Caudate nucleus (tissue), 63 donors: ENCODE measurements at places on chromosomes 7 and 10.

DNA sequence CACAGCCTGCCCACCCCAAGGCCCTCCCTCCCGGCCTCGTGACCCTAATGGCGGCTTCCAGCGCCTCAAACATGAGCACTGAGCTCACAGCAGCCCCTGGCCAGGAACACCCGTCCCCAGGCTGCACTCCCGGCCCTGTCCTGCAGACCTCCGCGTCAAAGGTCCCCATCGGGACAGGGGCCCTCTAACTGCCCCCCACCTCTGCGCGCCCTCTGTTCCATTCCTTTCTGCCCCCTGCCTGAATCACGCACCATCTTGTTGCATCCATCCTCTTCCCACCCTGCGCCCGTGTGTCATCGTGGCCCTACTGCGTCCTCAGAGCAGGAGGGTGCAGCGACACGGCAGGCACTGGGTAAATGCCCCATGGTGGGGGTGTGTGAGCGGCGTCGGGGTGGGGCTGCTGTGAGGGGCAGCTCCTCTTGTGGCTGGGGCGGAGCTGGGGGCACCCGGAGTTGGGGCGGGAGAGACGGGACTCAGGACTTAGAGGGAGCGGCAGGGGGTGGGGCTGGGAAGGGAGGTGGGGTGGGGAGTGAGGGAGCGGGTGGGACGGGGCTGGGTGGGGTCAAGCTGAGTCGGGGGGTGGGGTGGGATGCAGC is 13.4 kb downstream of the SLC29A4 start:
- no peak for DNase-seq

DNA sequence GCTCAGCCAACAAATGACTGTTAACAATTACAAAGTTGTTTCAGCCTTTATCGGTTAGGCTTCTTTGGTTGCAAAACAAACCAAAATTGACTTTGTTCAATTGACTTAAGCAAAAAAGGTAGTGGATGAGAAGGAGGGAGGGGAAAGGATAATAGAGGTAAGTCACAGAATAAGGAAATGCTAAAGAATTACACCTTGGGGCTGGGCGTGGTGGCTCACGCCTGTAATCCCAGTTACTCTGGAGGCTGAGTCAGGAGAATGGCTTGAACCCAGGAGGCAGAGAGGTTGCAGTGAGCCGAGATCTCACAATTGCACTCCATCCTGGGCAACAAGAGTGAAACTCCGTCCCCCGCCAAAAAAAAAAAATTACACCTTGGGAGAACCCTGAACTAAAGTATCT is 41.4 kb downstream of the AHCYL2 start:
- DNase-seq = no peak

GRCh38 chr7:149188637-149189259 is 6.6 kb upstream of the ZNF282 start:
- DNase-seq = no peak

- no peak for DNase-seq
Measured at GRCh38 chr10:96072674-96073073, 29.3 kb downstream of the CCNJ start.

DNA sequence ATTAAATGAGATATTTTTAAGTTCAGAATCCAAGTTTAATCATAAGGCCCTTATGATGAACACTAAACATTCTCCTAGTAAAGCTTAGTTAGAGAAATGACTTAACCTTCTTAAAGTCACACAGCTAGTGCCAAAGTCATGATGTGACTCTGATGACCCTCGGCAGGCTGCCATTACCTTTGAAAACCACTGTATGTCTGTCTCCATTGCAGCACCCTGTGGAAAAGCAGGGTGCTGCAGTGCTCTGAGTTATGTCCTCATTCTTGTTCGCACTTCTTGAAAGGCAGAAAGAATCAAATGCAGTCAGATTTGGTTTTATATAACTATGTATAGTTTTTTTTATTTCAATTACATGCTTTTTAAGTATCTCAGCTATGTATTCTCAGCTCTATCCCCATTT is 105.0 kb downstream of the PHTF2 start:
- no peak for DNase-seq

DNA sequence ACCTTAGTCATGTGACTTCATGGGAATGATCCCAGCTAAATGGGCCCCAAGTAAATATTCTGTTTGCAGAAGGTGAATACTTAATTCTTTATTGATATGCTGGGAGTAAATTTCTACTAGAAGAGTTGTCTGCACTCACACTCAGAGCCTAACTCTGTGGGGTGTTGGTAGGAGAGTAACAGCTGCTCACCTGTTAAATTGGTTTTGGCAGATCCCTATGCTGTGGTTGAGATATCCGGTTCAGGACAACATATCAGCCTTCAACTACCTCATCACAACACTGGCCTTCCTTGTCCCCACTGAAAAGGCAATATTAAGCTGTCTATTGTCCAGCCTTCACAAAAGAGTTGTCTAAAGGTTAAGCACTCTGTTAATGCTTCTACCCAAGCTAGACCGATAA is 738.3 kb downstream of the INHBA start:
- DNase-seq = no peak

- no peak for DNase-seq
Measured at GRCh38 chr10:99870123-99870730, 87.8 kb downstream of the ABCC2 start.

DNA sequence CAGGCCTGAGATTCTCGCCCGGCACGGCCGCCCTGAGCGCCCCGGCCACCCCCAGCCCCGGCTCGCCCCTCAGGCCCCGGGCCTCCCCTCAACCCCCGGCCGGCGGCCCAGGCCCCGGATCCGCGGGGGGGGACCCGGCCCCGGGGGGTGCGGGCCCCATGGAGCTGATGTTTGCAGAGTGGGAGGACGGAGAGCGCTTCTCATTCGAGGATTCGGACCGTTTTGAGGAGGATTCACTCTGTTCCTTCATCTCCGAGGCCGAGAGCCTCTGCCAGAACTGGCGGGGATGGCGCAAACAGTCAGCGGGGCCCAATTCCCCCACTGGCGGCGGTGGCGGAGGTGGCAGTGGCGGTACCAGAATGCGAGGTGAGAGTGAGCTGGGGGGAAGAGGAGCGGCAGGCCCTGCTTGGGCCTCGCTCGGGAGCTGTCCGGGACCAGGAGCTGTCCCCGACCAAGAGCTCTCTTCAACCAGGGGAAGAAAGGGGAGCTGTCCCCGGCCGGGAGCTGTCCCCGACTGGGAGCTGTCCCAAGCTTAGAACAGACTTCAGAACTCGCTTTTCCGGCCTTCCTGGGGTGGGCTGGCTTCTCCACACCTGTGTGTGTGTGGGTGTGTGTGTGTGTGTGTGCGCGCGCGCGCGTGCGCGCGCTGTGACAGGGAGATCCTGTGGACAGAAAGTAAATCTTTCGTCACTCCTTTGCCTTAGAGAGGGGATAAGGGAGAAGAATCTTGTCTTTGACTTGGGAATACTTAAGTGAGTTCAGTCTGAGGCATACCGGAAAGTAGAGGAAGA is 510 bp downstream of the ZSWIM8 start:
- DNase-seq = no peak

DNA sequence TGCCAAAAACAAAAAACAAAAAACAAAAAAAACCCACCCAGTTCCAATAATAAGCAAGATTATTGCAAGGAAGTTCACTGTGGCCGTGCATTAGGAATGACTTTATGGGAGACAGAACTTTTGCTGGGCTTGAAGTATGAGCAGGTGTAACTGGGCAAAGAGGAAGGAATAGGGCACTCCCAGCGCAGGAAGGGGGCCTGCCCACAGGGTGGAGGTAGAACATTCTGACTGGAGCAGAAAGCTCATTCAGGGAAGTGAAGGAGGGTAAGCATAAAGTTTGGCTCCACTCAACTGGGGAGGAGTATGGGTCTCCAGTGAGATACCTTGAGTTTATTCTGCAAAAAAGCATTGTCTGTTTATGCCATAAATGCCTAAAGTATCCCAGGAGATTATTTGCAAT is 42.1 kb upstream of the WIPF3 start:
- no peak for DNase-seq

- DNase-seq = no peak
Measured at GRCh38 chr10:120483651-120484301, 26.7 kb downstream of the PLPP4 start.

GRCh38 chr7:73742753-73743641 is 4.4 kb upstream of the ABHD11 start:
- DNase-seq = peak; percentile 22

DNA sequence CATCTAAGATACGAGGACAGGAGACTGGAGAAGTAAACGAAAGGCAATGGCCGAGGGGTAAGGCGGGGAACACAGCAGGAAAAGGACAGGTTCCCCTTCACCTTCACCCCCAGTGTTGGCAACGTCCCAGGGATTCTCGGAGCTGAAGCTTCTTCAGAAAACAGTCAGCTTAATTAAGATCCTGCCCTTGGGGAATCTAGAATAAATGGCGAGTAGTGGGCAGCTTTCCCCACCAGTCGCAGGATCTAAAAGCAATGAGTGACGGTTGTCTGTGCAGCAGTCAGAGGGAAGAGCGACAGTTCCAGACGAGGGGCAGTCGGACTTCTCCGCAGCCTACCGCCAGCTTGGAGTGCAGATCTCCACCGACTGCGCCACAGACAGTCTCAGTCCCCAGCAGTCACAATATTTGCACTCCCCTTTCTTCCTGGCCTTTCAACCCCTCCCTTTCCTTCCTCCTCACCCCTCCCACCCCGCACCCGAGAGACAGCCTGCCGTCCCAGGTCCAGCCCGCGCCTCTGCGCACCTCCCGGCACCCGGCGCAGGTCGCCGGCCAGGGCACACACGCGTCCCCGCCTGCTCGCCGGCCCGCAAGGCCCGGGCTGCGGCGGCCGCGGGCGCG is 10.9 kb upstream of the SP8 start:
- DNase-seq = no peak

DNA sequence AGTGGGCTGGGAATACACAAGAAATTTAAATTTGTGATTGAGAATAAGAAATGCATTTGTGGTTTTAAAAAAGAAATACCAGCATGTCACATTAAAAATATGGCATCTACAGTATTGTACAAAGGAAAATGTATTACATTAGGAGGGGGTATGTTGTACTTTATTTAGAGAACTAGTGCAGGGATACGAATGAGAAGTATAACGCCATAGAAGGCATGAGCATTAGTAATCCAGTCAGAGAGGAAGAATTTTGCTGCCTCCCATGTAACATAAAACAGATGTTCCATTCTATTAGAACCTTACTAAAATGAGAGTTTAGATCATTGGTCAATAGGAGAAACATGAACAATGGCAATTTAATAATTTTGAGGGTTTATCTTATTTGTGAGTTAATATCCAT is 182.2 kb downstream of the ADK start:
- no peak for DNase-seq

DNA sequence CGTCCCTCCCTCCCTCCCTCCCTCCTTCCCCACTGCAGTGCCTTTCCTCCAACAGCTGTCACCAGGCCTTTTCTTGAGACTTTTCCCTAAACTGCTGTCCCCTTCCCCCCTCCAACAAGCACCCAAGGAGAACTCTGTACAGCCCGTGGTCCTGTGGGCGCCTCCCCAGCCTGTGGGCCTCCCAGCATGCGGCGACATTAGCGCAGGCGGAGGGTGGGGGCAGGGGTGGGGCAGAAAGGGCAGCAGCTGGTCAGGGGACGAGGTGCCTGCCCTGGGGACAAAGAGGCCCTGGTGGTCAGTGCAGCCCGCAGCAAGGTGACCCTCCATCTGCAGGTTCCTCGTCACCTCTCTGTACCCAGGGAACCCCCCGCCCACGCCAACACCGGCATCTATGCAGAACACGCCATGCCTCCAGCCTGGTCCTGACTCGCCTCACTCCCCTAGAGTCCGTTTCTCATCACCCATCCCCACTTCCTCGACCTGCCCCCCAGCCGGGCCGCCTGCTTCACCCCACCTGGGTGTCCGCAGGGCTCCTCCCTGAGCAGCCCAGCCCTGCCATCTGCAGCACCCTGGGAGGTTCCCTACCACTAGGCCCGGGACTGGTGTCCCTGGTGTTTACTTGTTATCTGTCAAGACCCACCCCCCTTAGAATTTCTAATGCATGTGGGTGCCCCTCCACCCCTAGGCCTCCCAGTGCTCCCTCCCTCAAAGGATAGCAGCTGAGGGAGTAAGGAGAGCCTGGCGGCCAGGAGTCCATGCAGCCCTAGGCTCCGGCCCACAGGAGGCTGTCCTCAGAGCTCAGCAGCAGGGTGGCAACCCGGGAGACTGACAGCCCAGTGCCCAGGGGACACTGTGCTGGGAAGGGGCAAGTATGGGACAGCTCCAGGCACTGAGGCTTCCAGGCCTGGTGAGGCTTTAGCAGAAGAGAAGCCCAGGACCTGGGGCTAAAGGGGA is 147.8 kb downstream of the ARHGAP22 start:
- DNase-seq = no peak

- no peak for DNase-seq
Measured at GRCh38 chr7:100719523-100720278, 567 bp upstream of the EPO start.

DNA sequence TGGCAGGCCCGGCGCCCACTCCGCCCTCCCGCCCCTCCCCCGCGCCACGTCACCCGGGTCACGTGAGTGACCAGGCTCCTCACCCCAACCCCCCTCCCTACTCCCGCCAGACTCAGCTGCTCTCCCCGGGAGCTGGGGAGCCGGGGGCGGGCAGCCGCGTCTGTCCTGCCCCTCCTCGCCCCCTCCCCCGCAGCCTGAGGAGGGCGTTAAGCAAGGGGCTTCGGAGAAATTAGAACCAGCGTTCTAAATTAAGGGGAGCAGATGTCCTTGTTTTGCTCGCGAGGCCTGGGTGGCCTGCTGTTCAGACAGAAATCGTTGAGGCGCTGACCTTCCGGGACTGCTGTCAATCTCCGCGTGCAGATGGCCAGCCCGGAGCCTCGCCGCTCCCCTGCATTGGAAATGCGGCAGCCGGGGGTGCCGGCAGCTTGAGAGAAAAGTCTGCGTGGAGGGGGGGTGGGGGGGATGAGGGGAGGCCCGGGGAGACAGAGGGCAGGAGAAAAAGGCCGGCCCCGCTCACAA is 102.2 kb upstream of the ZNF438 start:
- DNase-seq = peak; percentile 86

- no peak for DNase-seq
Measured at GRCh38 chr10:19480353-19480752, 335.9 kb upstream of the PLXDC2 start.

- no peak for DNase-seq
Measured at GRCh38 chr7:3028758-3029093, 14.9 kb downstream of the CARD11 start.

DNA sequence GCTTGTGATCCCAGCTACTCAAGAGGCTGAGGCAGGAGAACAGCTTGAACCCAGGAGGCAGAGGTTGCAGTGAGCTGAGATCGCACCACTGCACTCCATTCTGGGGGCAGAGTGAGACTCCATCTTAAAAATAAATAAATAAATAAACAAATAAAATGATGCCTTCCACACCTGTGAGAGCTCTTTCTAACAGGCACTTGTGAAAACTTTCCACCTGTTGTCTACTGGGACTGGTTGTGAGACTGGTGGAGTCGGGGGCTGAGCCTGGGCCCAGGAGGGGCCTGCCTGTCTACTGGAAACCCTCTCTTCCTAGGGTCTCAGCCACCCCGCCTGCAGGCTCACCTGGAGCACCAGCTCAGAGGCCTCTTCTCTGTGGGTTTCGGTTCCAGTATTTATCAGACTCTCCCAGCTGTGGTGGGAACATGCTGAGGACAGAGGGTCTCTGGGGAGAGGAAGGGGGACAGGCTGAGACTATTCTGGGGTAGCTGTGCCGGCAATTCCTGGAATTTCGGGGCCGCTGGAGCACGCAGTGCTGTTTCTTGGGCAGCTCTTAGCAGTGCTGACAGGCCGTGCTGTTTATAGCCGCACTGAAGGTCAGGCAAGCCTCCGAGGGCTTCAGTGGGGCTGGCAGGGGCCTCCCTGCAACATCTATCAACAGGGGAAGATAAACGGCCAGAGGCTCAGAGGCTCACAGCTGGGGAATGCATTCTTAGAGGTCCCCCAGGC is 3.8 kb downstream of the LDB3 start:
- DNase-seq = no peak

- DNase-seq = no peak
Measured at GRCh38 chr7:99098824-99099498, 44.9 kb downstream of the SMURF1 start.
